ENCODE measurements at places on chromosomes 12 and 14.

GRCh38 chr14:50312734-50313054, 570 bp downstream of the DMAC2L start:
- peak; percentile 43 for DNase-seq

GRCh38 chr12:14873440-14874185, 12.0 kb downstream of the MGP start:
- no peak for DNase-seq

GRCh38 chr14:90575781-90576180, 179.0 kb downstream of the CALM1 start:
- DNase-seq: no peak

DNA sequence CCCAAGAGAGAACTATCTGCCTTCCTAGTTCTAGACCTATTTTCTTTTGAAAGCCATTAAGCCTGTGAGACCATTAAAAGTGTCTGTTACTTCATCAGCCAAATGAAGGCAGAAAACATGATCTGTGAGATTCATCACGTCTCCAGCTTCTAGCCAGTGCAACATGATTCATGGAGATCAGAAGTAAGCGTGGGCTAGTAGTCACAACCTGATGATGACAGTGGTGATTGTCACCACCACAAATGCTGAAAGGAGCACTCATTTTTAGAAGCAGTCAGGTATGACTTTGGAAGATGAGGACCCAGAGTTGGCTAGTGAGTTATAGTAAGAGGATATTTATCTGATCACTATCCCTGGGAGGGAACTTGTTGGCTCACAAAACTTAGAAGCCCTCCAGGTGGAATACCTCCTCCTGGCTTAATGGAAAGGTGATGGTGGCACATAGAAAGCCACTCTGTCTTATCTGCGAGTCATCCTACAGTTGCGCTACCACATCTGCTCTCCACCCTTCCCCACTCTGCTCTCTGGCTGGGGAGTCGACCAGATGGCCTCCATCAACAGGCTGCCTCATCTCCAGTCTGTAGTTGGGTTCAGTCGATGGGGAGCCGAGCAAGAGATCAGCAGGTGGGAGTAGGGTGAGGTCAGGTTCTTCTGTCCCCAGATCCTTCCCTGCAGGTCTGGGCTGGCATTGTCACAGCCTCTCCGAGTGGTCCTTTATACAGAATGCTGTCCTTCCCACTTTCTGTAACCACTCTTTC, 317.6 kb upstream of the FKBP4 start:
- no peak for DNase-seq

GRCh38 chr12:102883204-102883799, 33.7 kb downstream of the PAH start:
- no peak for DNase-seq

DNA sequence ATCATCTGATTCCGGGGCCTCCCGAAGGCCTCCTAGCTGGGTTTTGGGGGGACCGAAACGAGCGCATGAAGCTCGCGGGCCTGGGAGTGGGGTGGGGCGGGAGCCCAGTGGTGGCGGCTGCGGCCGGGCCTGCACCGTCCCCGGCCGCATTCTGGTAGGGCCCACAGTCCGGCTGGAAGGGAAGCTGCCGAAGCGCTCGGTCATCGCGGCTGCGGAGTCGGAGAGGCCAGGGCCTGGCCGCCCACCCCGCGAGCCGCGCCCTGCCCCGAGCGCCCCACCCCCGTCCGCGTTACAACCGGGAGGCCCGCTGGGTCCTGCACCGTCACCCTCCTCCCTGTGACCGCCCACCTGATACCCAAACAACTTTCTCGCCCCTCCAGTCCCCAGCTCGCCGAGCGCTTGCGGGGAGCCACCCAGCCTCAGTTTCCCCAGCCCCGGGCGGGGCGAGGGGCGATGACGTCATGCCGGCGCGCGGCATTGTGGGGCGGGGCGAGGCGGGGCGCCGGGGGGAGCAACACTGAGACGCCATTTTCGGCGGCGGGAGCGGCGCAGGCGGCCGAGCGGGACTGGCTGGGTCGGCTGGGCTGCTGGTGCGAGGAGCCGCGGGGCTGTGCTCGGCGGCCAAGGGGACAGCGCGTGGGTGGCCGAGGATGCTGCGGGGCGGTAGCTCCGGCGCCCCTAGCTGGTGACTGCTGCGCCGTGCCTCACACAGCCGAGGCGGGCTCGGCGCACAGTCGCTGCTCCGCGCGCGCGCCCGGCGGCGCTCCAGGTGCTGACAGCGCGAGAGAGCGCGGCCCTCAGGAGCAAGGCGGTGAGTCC, at the start of gene KLC1:
KLC1 (plus strand) TSS at position 528 of the 819 bp plus-strand sequence. CDS start 25,354 bp downstream, outside the sequence.
- peak; percentile 90 for DNase-seq

- no peak for DNase-seq
Observed at GRCh38 chr14:84432676-84433075, 1097.3 kb upstream of the FLRT2 start.

GRCh38 chr12:9096563-9097176, 19.0 kb downstream of the A2M start:
- DNase-seq: no peak

DNA sequence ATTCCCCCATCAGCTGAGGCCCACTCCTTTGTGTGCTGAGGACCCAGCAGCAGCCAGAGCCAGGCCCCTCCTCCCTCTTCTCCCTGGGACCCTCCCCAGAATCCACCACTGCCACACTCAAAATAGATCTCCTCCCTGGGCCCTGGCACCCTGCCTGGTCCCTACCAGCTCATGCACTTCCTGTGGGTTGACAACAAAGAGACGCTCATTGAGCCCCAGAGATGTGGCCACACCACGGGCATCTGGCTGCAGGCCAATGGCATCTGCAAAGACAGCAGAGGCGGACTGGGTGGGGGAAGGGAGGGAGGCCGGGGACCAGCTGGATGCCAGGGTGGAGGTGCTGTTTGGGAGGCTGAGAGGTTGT, 16.0 kb upstream of the ENDOU start:
- no peak for DNase-seq

DNA sequence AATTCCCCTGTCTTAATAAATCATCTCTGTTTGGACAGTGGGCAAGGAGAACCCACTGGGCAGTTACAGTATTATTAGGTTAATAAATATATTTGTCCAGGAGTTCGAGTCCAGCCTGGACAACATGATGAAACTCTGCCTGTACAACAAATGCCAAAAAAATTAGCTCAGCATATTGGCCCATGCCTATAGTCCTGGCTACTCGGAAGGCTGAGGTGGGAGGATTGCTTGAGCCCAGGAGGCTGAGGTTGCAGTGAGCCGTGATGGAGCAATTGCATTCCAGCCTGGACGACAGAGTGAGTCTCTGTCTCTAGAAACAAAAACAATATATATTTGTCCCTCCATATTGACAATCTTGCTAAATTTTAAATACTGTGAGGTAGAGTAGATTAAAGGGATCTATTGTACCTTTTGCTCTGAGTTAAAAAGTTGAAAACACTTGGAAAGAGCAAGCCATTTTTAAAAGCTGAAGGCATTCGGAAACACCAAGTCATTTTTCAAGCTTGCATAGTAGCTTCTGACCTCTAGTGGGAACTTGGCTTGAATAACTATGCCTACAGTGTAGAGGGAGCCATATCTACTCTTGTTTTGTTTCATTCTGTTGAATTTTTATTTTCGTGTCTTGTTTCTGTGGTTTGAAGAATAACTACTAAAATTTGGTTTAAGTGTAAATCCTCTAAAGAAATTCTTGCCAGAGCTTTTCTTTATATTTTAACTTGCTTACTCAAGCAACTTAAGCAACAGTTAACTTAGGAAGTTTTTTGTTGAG, 14.6 kb upstream of the EEA1 start:
- no peak for DNase-seq

- DNase-seq: no peak
Observed at GRCh38 chr12:122079532-122080081, 1.1 kb downstream of the MLXIP start.

DNA sequence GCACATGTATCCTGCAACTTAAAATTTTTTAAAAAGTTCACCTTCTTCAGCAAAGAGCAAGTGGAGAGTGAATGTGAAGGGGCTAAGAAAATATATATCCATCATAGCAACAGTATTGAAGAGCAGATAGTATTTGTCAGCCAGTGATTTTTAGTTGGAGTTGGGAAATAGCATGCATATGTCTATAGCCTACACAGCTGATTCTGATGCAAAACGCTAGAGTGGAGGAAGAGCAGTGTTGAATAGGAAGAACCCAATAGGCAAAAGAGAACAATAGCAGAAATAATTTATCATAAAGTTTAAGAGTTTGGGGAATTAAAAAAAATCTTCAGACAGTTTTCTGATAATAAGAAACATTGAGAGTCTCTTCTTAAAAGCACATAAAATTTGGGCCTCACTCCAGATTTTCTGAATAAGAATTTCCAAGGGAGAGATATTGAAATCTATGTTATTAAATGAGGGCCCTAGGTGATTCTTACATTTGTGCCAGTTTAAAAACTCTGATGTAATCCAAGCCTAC, 12.0 kb downstream of the PDE6H start:
- no peak for DNase-seq

GRCh38 chr12:96521895-96522682, 32.7 kb downstream of the CFAP54 start:
- DNase-seq: no peak

GRCh38 chr14:56730538-56731145, 79.6 kb downstream of the OTX2 start:
- DNase-seq: no peak

DNA sequence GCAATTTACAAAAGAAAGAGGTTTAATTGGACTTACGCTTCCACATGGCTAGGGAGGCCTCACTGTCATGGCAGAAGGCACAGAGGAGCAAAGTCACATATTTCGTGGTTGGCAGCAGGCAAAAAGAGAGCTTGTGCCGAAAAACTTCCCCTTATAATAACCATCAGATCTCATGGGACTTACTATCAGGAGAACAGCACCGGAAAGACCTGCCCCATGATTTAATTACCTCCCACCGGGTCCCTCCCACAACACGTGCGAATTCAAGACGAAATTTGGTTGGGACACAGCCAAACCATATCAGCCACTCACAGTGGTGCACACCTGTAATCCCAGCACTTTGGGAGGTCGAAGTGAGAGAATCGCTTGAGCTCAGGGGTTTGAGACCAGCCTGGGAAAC, 68.5 kb downstream of the FBXL14 start:
- no peak for DNase-seq

- peak; percentile 81 for DNase-seq
Observed at GRCh38 chr14:99752486-99753121, 40.6 kb upstream of the EML1 start.

DNA sequence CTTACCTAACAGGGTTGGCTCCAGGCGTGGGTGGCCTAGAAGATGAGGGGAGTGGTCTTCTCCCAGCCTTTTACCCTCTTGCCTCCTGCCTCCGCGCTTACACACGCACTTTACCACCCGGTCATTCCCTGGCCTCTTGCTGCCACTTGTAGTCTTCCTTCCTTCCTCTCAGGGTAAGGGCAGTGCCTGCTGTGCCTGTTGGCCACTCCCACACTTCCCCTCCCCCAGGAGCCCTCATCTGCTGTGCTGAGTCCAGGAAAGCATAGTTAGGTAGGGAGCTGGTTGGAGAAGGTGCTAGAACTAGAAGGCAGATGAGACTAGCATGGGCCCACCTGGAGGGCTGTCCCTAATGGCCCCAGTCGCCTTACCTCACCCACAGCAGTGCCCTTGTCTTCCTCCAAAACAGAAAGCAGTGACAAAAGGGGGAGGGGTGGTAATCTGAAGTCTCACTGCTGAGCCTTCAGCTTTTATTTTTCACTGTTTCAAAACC, 54.3 kb upstream of the SRSF5 start:
- peak; percentile 33 for DNase-seq

GRCh38 chr12:54017878-54018467, 9.2 kb downstream of the HOXC8 start:
- peak; percentile 86 for DNase-seq

DNA sequence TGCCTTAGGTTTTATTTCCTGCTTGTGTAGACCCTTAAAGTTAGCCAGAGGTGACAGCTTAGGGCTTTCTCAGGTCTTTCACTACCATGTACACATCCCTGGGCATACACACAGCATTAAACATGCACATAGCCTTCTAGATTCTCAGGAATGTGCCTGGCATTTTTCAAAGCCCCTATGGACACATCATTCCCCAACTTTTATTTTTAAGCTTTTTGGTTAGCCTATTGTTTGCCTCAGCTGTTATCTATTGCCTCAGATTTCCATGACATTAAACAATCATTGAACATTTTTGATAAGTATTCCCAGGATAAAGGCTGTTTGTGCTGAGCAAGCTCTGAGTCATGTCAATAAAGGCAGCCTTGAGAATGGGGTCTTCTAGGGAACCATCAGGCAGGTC, 15.1 kb upstream of the PPM1A start:
- no peak for DNase-seq

GRCh38 chr14:68247274-68247673, 427.7 kb downstream of the RAD51B start:
- DNase-seq: no peak

GRCh38 chr12:75322464-75322863, 7.7 kb downstream of the CAPS2 start:
- DNase-seq: no peak

All from PC-9 (cell line).